Iris pigment epithelial cell (primary cell): ENCODE measurements at places on chromosomes 2 and 18.

DNA sequence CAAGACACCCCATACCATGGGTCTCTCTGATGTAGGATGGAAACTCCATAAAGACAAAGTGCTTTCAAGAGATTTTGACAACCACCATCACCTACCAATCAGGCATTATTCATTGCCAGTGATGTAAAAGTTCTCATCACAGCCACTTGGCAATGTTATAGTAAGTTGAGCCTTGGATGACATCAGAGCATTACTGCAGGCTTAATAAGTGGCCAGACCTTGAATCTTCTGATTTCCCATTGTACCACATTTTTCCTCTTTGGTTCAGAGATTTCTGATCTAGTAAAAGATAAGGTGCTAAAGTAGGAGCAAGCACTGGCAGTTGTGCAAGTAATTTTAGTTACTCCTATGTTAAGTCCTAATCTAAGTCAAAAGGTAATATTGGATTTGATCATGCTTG lies 36.5 kb downstream of the OSR1 start:
- peak; percentile 84 for DNase-seq

GRCh38 chr2:9693196-9693491 lies 62.3 kb upstream of the YWHAQ start:
- DNase-seq = peak; percentile 20

GRCh38 chr18:59072727-59073421 lies 66.8 kb upstream of the SEC11C start:
- DNase-seq = no peak

DNA sequence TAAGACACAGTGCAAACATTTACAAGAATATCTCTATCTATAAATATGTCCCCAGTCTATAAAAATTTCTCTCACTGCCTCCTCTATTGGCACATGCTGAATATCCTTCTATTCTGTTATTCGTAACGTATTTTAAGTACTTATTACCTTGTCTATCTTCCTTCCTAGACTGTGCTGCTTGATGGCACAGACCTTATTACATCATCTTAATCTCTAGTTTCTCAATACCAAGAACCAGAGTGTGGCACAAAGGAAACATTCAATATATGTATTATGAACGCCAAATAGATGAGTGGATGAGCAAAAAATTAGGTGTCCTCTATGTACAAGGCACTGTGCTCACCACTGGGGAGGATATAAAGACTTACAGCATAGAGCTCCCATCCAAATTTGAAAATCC lies 282.8 kb downstream of the NBAS start:
- DNase-seq = no peak

GRCh38 chr2:222915092-222915957 lies 54.5 kb downstream of the ACSL3 start:
- DNase-seq = no peak

- no peak for DNase-seq
These were observed 412.6 kb upstream of the FAM98A start for GRCh38 chr2:34011684-34012083.

GRCh38 chr2:173613386-173613785 lies 258.7 kb downstream of the CDCA7 start:
- no peak for DNase-seq

DNA sequence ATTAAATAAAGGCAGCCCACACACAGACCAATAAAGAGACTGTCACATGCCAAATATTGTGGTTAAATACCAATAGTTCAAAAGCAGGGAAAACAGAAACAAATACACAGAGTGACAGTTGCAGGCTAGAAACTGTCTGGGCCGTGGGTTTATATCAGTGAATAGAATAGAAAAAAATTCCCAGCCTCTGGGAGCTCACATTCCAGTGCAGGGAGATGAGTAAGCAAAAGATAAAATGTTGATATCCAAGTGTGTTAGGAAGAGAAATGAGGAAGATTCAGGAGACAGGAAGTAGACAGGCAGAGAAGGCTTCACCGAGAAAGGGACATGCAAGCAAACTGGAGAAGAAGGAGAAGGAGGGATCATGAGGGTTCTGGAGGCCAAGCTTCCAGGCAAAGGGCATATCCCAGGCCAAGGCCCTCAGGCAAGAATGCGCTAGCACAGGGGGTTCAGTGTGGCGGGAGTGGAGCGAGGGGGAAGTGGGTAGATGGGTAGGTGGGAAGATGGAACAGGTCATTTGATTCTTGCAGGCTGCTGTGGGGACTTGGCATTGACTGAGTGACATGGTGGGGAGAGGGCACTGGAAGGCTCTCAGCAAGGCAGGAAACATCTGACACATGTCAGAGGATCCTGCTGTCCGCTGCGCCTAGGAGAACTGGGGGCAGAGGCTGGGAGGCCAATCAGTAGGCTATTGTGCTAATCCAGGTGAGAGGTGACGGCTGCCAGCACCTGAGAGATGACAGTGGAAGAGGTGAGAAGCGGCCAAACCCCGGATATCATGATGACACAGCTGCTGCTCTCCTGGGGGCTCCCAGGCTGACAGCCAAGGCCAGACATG lies 89.2 kb downstream of the ZBTB7C start:
- peak; percentile 33 for DNase-seq

- peak; percentile 45 for DNase-seq
These were observed 71.4 kb downstream of the KCMF1 start for GRCh38 chr2:85042330-85042729.

DNA sequence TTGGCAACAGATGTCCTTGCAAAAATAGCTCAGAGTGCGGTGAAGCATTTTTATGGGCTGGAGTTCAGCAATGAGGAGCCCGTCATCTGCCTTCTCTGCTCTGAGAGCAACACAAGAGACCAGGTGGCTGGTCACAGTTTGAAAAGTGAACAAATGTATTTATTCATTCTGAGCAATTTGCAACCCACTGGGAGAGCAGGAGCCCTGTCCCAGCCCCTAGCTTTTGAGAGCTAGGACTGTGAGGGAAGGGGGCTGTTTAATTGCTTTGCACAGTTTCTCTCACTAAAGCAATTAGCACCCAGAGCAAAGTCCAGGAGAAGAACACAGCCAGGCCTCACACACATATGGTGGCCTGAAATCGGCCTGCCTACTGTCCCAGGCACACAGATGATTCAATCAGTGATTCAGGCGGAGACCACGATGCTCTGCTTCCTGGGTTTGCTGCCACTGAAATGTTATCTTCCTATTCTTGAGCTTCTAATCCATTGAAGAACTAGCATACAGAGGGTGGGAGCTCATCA lies 646.1 kb upstream of the ACVR2A start:
- no peak for DNase-seq

- peak; percentile 43 for DNase-seq
These were observed 17.8 kb upstream of the FAM98A start for GRCh38 chr2:33616873-33617272.

DNA sequence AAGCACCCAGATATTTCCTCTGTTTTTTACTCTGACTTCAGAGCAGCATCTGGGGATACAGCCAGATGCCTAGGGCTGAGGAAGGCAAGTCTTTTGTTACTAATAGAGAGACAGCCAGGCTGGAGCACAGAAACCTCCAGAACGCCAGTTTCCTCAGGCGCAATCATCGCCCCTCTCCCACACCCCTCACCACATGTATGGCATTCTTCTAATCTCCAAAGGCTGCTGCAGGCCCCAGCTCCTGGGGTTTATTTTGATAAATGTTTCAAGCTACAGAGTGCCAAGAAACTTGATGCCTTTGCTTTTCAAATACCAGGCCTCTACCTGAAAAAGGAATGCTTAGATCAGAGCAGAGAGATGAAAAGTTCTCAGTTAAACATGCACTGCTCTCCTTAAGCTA lies 283.6 kb downstream of the RBM43 start:
- DNase-seq = peak; percentile 7
